Astrocyte of the hippocampus (primary cell): ENCODE measurements at places on chromosomes 4 and X.

- no peak for DNase-seq
Observed at GRCh38 chr4:118340109-118340508, 12.7 kb downstream of the PRSS12 start.

DNA sequence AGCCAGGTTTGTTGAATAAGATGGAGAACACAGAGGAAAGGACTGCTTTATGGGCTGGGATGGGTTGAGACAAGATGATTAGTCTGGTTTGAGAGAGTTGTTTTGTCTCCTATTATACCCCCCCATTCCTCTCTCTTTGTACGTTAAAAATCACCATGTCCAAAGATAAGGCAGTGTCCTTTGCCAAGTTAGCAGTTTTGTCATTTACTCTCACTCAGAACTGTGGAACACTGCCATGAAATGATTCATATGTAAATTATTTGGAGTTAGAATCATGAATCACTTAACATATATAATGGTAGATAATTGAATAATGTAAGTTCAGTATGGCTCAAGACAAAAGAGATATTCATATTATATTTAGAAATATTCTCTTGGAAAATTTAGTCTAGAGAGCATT, 151.3 kb downstream of the DCLK2 start:
- DNase-seq: peak; percentile 75

DNA sequence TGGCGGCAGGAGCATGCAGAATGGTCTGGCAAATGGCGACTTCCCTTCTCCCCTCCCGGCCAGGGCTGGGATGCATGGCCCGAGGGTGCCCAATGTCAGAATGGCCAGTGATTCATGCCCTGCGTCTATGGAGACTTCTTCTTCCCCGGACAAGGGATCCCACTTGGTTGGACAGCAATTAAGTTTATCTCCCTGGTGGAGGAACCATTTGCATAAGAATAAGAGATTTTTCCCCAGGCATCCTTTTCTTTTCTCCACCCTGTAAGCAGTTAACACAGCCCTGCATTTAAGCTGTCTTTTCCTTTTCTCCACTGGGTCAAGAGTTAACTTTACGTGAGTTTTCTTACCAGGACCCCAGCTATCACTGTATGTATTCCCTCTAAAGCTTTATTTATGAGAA, 856.6 kb downstream of the GLUD2 start:
- no peak for DNase-seq

DNA sequence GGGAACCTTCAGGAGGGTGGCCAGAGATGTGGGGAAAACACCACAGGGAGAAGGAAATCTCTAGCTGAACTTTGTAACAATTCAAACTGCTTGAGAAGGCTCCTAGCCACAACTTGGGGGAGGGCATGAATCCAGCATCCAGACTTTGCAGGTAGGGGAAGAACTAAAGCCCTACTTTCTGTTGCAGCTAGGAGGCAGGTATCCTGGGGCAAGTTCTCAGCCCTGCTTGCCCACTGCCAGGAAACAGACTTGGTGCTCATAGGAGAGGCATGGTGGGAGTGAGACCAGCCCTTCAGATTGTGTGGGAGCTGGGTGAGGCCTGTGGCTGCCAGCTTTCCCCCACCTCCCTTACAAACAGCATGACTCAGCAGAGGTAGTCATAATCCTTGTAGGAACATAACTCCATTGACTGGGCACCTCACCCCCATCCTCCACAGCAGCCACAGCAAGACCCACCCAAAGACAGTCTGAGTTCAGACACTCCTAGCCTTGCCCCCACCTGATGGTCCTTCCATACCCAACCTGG, 209.5 kb upstream of the CPEB2 start:
- no peak for DNase-seq

DNA sequence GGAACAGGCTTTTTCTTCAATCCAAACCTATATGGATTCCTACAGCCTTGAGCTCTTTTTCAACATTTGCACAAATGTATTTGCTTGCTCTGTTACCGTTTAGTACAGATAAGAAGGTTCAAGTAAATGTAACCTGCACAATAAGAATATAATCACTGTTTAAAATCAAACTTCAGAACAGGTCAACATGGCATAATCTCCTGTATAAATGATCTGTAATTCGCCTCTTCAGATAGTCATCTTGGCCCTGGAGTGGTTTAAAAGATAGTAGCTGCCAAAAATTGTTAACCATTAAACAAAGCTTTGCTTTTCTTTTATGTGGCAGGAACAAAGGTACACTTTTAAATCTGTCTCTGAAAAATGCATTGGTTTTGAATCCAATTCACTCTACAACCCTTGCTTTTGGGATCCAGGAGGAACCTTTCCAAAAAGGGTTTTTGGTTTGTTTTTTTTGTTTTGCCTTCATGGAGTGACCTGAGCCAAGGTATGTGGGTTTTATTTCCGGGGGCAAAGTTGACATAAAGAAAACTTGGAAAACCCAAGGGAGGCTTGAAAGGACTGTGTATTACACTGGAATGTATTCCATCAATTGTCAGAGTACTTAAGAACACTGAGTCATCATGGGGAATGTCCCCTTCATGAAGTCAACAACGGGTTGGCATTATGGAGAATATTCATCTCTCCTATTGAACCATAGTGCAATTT, 210.4 kb upstream of the HCCS start:
- peak; percentile 69 for DNase-seq

DNA sequence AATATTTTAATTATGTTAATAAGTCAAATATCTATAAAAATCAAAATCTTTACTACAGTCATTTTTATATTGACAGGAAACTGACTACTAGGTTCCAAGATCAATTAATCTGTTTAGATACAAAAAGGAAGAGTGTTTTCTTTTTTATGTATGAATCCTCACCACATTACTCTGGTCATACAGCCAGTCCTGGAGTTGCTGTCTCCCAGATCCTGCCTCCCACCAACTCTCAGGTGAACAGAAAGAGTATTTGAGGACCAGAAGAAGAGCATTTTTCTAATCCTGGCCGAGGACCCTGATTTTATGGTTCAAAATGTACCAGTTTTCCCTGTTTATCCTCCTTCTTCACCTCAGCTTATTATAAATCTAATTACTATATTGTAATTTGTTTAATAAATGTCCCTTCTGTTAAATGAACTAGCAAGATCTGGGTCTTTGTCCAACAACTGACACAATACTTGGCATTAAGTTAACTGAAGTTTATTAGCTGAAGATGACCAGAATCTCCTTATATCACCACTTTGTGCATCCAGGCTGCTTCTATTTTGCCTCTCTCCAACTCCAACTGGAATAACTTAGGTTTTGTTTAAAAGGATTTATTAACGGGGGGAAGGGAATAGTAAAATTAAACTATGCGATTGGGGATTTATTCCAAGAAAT, 224.4 kb upstream of the PCDH7 start:
- no peak for DNase-seq

- peak; percentile 95 for DNase-seq
Observed at GRCh38 chr4:10106421-10107039, 10.1 kb downstream of the WDR1 start.

- DNase-seq: no peak
Observed at GRCh38 chrX:36434522-36434921, 515.0 kb downstream of the CFAP47 start.

GRCh38 chr4:123250843-123251242, 145.8 kb upstream of the SPRY1 start:
- peak; percentile 48 for DNase-seq

DNA sequence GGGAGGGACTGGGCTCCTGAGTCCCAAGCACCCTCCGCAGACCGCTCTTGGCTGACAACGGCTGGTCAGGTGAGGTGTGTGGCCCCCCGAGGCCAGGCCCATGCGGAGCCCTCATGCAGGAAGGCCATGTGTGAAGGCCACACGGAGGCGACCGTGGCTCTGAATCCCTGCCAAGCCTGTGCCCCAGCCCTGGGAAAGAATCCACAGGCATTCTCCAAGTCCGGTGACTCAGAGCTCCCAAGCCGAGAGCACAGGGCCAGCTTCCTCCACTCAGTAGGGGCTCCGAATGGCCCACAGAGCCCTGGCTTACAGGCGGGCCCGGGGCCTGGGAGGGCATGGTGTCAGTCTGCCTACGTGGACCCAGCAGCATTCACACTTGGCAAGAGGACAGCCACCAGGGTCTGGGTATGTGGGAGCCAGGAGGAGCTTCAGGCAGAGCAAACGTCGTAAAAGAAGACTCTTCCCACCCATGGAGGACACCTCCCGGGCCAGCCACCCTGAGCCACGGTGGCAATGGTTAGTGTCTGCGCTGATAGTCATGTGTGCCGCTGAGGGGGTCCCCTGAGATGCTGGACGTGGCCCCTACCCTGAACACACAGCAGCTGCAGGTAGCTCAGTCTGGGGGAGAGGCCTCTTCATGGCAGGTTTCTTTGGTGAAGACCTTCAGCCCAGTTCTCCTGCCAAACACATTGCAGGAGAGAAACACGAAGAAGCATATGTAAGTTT, 105.7 kb downstream of the PSAPL1 start:
- DNase-seq: peak; percentile 96

DNA sequence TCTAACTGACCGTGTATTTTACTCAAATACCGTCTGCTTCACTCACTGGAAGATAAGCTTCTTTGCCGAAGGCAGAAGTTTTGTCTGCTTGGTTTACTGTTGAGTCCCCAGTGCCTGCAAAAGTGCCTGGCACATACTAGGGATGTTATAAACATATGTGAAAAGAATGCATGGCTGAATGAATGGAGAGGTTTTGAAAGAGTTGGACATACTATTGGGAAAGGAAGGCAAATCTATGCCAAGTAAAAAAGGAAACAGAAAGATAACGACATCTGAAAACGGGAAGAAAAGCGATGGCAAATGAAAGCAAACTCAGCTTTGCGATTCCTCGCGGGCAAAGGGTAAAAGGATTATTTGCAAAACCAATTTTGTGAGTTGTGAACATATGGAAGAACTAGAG, 21.7 kb downstream of the ADGRG2 start:
- no peak for DNase-seq

DNA sequence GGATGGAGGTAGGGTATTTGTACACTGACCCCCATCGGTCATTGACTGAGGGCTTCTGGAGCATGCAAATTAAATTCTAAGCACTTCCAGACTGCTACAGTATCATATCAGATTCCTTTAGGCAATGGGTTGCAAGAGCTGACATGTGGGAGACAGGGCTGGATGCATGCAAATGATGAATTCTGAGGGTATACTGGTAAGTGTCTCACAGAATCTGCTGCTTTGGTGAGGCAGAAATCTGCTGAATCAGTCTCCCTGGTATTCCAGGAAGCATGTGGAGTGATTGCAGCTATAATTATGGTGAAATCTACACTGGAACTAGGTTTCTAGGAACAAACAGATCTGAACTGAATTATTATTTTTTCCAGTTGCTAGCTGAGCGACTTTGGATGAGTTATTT, 684.9 kb upstream of the MAGEB2 start:
- peak; percentile 35 for DNase-seq

GRCh38 chr4:23382879-23383278, 507.0 kb downstream of the PPARGC1A start:
- DNase-seq: peak; percentile 28

DNA sequence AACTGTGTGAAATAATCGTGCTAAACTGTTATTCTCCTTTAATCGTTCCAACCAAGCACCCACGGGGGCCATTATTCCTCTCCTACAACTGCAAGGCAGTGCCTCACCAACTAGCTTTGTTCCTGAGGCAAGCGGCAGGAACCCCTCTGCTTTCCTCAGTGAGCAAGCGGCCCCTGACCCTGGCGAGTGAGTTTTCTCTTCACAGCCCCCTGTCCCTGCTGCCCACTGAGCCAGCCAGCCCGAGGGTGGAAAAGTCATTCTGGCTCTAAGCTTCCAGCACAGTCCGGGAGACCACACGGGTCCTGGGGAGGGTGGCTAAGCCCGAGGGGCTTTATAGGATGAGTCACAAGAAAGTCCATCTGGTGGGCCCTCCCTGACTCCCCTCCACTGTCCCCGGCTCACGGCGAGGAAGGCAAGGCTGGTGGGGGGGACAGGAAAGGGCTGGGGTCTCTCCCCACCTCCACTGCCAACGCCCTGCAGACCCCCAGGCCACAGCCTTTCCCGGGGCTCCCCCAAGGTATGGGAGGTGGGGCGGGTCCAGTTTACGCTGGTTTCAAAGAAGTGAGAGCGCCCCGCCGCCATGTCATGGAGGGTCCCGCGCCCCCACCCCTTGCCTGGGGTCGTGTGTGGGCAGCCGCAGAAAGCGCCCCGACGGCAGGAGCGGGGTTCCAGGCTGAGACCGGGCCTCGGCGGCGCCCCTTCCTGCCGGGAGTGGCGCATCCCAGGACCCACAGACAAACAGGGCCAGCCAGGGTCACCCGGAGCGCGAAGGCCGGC, 45.0 kb downstream of the CPLX1 start:
- DNase-seq: no peak

DNA sequence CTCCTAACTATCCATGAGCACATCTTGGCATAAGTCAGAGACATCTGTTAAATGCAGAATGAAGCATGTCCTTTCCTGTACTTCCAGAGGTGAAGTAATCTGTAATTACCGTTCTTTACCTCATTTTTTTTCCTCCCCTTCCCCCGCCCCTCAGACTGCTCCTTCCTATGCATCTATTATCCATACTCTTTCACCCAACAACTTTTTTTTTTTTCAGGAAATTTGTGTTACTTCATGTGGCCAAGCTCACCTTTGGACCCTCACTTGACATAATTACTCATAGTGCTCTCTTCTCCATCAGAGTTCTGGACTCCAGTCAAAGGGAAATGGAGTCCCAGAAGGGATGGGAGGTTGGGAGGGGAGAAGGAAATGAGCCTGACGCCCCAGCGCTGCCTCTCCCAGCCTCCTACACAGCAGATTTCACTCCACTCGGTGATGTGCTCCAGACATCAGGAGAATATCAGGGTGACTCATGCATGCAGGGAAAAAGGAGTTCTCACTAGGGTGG, 568.8 kb downstream of the STIM2 start:
- DNase-seq: no peak

GRCh38 chrX:44890247-44890646, 17.3 kb downstream of the KDM6A start:
- no peak for DNase-seq

DNA sequence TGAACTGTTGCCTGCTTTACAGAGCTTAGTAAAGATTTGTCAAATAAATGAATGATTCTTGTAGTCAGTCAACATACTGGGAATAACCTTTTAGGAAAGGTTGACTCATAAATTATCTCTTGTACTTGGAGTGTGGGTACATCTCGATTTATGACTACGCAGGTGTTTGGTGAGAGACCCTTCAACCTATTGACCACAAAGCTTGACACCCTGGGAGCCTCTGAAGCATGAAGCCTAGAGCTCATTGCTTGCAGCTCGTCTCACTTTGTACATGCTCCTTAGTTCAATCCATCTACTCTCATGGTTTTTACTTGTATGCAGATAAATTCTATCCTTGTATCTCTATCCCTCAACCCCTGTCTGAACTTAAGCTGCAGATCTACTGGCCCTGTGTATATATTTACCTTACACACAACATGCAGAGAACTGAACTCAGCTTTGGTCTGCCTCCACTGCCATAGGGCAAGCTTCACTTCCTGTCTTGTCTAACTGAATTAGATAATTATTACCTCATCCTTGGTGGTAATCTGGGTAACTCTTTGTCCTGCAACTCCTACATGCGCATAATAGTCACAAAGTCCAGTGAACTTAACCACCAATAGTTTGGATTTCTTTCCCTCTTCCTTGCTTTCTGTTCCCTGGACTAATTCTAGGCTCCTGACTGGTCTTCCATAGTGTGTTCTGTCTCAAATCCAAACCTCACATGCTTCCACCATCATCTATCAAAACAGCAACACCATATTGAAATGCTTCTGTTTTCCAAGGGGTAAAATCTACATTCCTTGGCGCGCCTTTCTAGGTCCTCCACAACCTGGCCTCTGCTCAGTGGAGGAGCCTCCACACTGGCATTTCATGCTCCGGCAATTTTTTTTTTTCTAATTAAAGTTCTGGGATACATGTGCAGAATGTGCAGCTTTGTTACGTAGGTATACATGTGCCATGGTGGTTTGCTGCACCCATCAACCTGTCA, 32.2 kb upstream of the FAT1 start:
- DNase-seq: no peak

GRCh38 chr4:89158884-89159503, 47.7 kb downstream of the TIGD2 start:
- peak; percentile 65 for DNase-seq
